ENCODE measurements at places on chromosomes 1 and 21.

GRCh38 chr1:42732126-42732680 is 7.8 kb downstream of the CLDN19 start:
- no peak for DNase-seq

DNA sequence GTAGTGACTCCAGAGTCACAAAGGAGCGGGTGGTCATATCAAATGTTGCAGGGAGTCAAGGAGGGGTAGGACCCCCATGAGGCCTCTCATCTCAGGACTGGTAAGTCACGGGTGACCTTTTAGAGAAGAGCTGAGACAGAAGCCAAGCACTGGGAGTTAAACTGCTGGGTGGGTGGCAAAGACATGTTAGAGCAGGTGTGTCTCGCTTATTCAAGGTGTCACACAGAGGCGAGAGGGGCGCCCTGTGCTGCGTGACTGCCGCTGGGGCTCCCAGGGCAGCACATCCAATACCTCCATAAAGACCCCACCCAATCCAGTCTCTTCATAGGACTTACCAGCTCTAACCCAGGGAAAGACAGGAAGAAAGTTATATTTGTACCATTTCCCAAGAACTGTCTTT is 15.2 kb downstream of the CASQ2 start:
- DNase-seq, result no peak

DNA sequence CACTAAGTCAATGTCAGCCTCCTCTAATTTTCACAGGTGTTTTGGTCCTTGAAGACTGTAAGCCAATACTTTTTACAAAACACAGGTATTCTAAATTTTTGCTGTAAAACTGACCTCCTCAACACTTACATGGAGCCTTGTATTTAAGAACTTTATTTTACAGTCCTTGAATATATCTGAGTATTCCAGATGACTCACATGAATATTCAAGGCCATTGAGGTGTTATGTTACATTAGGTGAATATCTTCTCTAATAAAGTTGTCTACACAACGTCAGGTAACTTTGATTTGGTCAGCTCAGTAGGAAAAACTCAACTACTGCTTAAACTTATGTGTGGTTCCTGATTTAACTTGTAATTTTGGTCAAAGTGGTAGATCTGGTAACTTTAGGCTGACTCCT is 254.2 kb downstream of the OLFM3 start:
- no peak for DNase-seq

- no peak for DNase-seq
Observed at GRCh38 chr21:41778930-41779600, 12.2 kb upstream of the RIPK4 start.

GRCh38 chr1:59903141-59903754 is 23.3 kb downstream of the CYP2J2 start:
- DNase-seq, result no peak

DNA sequence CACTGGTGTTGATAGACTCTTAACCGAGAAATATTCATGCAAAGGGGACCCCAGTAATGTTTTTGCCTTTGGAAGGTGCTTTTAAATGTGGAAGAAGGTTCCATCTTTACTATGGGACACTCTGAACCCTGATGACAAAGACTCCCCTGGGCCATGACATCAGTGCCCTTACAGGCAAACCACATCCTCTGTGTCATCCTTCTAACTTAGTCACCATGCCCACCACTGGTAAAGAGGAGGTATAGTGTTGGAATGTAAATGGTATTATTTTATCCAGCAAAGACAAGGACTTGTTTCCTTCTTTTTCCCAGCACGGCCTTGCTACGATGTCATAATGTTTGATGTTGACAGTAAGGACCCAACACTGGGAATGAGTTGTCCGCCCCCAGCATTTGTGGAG is 12.6 kb downstream of the METTL13 start:
- no peak for DNase-seq

DNA sequence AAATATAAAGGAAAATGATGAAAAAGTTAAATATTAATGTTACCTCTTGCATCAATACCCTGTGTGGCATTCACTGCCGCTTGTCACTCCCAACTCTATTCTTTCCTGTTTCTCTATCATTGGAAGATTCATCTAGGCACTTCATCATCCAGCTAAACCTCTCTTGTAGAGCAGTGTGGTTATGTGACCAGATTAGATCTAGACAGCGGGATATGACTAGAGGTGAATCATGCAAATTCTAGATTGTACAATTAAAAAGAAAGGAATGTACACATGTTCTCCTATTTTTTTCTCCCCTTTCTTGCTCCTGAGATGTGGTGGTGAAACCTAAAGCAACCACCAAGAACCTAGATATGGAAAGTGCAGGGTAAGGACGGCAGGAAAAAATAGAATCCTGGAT is 174.1 kb downstream of the LBR start:
- DNase-seq, result no peak

DNA sequence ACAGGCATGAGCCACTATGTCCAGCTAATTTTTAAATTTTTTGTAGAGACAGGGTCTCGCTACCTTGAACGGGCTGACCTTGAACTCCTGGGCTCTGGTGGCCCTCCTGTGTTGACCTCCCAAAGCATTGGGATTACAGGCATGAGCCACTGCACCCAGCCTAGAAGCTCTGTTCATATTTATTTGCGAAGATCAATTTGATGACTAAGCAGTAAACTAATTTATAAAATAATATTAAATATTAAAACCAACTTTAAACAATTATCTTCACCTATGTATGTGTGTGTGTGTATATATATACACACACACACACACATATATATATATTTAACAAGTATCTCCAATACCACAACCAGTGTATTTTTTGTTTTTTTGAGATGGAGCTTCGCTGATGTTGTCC is 4.4 kb downstream of the NADK start:
- DNase-seq, result no peak

DNA sequence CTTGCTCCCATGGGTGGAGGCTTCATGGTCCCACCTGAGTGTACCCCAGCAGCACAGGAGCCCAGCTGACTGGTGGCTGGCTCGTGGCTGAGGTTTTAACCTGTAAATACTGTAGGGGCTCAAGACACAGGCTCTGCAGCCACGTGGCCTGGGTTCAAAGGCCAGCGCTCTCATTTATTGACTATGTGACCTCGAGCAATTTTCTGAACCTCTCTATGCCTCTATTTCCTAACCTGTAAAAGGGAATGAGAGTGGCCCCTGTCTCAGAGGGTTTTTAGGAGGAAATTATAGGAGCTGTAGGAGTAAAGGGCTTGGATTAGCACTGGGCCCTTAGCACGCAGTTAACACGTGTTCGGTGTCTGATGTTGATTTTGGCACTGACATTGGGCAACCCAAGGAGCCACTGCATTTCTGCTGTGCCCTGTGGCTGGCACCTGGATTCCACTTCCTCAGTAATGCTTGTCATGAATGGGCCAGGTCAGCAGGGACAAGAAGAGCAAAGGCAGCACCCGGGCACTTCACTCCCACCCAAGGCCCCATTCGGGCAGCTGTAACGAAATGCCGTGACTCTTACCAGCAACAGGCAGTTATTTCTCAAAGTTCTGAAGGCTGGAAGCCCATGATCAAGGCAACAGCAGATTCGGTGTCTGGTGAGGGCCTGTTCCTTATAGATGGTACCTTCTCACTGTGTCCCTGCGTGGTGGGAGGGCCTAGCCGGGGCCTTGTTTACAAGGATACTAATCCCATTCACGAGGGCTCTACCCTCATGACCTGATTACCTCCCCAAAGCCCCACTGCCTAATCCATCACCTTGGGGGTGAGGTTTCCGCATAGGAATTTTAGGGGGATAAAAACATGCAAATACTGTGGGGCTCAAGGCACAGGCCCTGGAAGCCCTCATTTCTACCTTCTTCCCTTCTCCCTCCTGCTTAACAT is 25.2 kb downstream of the ARHGEF10L start:
- no peak for DNase-seq

DNA sequence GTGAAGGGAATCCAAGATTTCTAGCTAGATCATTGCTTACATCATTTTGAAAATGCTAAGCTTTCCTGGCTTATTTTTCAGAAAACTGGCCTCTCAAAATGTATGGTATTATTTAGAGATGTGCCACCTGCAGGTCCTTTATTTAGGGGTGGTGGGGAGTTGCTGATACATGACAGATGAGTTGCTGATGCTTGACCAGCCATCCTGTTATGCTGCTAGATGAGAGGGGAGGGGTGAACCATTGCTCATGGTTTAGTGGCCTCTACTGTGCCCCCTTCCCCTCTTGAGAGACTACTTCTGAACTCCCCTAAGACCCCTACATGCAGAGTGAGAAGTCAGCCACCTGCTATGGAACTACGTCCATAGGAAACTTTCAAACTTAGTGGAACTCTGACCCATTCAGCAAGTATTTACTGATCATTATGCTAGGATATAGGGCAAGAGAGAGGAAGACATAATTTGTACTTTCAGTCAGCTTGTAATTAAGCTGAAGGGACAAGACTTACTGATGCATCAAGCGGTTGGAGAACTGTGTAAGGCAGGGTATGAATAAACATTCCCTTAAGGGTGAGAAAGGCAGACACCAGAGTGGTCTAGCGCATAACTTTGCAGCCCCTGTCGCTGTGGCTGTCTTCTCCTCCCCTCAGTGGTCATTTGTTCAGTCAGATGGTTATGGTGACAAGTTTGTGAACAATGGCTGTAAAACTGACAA is 34.6 kb downstream of the SLAMF6 start:
- DNase-seq, result no peak

GRCh38 chr1:217534566-217534965 is 96.3 kb downstream of the GPATCH2 start:
- DNase-seq, result no peak

GRCh38 chr21:38951095-38951730 is 145.5 kb downstream of the ETS2 start:
- DNase-seq, result no peak

DNA sequence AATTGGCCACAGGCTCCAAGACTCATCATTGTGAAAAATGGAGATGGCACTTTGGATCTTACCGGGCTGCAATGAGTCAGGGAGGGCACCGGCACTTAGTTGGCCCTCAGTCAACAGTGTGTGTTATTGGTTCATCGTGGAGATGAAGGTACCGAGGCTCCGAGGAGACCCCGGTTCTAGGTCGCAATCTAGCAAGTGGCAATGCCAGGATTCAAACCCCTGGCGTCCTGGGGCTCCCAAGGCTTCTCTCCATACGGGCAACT is 49.0 kb upstream of the ACOT11 start:
- no peak for DNase-seq

DNA sequence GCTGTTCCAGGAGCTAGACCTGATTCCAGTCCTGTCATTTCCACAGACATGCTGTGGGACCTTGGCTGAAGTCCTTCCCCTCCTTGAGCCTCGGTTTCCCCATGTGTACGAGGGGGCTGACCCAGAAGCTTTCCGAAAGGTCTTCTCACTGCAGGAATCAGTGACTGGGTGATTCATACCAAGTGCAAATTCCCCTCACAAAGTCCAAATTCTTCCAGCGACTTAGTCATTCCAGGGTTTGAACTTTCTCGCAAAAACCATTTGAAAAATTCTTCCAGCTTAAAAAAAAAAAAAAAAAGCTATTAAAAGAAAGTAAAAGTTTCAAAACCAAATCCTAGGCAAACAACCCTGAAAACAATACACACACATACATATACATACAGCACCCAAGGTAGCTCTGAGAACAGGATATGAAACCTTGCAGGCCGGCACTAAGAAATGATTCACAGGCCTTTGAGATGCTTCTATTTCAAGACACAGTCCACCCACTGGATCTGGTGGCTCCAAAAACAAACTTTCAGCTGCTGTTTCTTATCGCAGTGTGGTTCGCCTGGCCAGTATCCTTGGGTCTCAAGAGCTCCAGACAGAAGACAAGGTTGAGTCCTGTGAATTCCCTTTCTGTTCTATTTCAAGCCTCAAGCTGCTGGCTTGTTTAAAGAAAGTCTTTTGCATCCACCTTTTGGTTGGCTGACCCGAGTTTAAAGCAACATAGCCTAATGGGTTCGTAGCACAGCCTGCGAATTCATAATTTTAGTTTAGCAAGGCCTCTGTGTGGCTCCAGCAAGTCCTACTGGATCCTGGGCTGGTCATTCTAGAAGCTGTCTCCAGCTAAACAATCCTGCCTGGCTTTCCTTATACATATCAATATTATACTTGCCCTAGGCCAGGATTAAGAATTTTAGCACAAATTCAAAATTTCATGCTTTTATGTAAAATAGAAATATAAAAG is 18.0 kb upstream of the ID3 start:
- no peak for DNase-seq

DNA sequence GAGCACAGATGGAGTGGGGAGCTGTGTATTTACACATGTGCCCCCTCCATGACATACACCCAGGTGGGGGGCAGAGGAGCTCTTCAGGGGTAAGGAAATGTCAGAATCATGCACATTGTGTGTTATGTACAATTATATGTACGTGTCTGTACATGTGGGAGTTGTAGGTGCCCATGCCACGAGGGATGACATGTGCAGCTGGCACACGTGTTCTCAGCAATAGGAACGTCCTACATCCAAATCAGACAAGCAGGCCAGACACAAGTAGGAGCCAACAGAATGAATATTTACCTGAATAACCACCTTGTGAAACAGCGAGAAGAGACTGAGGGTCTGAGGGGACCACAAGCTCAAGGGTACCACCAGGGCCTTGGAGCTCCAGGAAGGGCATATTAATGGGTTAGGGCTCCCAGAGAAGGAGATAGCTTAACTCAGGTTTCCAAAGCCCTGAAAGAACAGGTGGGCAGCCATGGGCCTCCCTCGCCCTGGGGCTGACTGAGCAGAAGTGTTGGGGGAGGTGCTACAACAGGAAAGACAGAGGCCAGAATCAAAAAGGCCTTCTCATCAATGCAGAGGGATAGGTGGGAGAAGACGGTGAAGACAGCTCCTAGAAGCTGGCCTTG is 3.2 kb downstream of the COL16A1 start:
- no peak for DNase-seq

DNA sequence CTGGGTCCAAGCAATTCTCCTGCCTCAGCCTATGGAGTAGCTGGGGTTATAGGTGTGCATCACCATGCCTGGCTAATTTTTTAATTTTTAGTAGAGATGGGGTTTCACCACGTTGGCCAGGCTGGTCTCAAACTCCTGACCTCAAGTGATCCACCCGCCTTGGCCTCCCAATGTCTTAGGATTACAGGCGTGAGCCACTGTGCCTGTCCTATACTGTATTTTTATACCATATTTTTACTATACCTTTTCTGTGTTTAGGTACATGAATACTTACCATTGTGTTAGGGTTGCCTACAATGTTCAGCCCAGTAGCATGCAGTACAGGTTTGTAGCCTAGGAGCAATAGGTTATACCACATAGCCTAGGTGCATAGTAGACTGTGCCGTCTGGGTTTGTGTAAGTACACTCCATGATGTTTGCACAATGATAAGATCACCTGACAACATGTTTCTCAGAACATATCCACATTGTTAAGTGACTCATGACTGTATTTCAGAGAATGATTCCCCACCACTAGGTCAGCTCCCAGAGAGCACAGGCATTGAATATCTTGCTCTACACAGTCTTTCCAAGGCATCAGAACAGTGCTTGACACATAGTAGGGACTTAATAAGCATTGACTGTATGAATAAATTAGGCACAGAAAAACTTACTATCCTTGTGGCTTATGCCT is 6.0 kb upstream of the CITED4 start:
- no peak for DNase-seq

DNA sequence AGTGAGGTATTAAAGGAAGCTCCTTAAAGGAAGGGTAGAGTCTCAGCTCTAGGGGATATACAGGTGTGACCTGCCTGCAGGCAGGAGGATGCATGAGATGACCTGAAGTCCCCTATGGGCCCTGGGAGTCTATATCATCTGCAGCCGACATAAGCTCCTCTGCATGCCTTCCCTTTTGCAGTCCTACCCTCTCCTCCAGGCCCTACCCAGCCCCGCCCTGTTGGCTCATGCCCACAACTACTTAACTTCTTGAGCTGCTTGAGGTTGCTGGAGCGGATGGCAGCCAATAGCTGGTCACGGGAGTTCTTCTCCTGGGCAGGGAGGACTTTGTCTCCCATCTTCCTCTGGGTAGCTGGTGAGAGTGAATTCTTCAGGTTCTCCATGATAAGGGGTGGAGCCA is 10.3 kb downstream of the SHISA4 start:
- no peak for DNase-seq

All from NCI-H1436 treated with DMSO at 0.1 percent for 48 hours (cell line).